BJ (cell line): ENCODE measurements at places on chromosomes 1 and 21.
A peak's percentile ranks its signal among the peaks of the same experiment; 100 is the strongest.

DNA sequence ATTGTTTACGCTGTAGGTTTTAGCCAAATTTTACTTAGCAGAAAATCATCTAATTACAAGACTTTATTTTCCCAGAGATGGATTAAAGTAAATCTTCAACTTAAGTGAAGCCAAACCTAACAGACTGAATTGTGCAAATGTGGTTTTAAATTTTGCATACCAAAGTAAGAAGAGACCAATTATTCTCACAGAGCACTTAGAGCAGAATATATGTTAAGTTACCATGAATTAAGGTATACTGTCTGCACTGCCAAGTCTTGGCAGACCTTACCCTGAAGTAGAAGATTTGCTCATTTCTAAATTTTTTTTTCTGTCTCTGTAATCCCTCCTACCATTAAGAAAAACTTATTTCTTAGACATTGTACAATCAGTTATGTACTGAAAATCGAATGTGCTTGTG is 24.1 kb downstream of the MRPS6 start:
- no peak for DNase-seq

- DNase-seq: no peak
Measured at GRCh38 chr1:117985973-117986372, 56.4 kb downstream of the WDR3 start.

- peak; percentile 98 for DNase-seq
Measured at GRCh38 chr1:111448918-111449702, at the start of the genes ATP5PB and WDR77. Gene ATP5PB (plus strand): TSS chr1:111449464. CDS start chr1:111449542, 78 bp downstream. Gene WDR77 (minus strand): TSS chr1:111449256. CDS start chr1:111449169, 87 bp downstream.

GRCh38 chr21:29434081-29434480 is 135.4 kb downstream of the BACH1 start:
- no peak for DNase-seq

GRCh38 chr21:41612674-41613532 is 104.9 kb upstream of the TMPRSS2 start:
- DNase-seq: peak; percentile 97

- no peak for DNase-seq
Measured at GRCh38 chr1:47623557-47623940, 185.7 kb downstream of the FOXD2 start.

DNA sequence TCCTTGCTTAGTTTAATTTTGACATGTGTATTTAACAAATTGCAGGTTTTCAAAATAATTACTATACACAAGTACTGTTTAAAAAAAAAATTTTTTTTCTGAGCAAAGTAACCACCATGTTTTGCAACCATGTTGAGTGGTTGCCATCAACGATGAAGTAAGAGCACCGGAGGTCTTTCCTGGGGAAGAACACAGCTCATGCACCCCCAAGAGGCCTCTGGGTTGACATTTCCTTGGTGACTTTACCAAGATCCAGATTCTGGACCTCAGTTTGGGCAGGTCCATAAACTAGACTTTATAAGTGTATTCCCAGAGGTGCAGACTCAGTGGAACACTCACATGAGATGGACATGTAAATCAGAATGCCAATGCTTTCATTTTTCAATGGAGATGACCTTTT is 36.8 kb upstream of the RALGPS2 start:
- DNase-seq: no peak

GRCh38 chr1:29209173-29209572 is 21.6 kb downstream of the MECR start:
- DNase-seq: no peak

- DNase-seq: peak; percentile 21
Measured at GRCh38 chr1:232328486-232329102, 301.3 kb downstream of the SIPA1L2 start.
